ENCODE measurements at places on chromosomes 11 and 22.

- peaks cover 62% of the 10 kb centered on the region for H3K27me3 ChIP-seq
- H3K36me3 ChIP-seq: peaks cover 3% of the 10 kb centered on the region
- DNase-seq: no peak
Measured at GRCh38 chr11:102111011-102111786, 952 bp downstream of the YAP1 start.

- no peak overlapping the region for H3K4me3 ChIP-seq
- peaks cover 63% of the 10 kb centered on the region for H3K36me3 ChIP-seq
- no peaks in the 10 kb centered on the region for H3K27me3 ChIP-seq
- DNase-seq: no peak
- H3K4me1 ChIP-seq: peaks cover 63% of the 10 kb centered on the region
- peak overlapping the region; percentile 14 for H3K27ac ChIP-seq
Measured at GRCh38 chr11:68546555-68546954, 86.0 kb downstream of the PPP6R3 start.

DNA sequence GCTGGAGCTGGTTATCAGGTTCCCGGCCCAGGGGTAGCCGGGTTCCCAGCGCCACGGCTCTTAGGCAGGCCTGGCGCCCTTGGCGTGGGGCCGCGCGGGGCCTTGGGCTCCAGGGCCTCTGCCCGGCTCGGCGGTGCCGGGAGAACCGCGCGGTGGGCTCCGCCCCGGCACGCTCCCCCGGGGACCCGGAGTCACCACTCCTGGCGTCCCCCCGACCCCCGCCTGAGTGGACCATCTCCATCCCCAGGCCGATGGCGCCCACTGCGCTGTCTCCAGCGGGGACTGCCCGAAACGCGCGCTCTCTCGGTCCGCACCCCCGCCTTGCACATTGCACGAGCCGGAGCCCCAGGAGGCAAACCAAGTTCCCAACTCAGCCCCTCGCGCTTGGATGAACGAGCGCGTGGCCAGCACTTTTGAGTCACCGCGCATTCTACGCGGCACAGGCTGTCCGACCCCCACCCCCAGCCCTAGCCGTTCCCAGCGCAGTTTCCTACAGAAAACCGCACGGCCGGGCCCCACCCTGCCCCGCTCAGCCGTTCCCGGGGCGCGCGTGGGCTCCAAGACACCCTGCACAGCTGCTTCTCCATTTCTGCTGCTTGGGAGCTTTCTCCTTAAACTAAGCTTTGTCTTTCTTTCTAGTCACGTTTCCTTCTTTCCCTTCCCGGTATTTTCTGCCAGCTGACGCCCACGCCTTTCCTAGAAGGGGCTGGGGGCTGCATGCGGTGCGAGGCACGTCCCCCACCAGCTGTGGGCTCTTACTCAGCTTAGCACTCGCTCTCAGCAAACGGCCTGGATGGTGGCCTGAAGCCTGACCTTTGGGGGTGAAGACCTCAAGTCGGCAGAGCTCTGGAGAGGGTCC is 650 bp upstream of the CHID1 start:
- H3K27ac ChIP-seq: peak overlapping the region; percentile 82
- DNase-seq: no peak
- H3K36me3 ChIP-seq: peaks cover 4% of the 10 kb centered on the region
- no peaks in the 10 kb centered on the region for H3K27me3 ChIP-seq

GRCh38 chr22:36445158-36445668 is 36.2 kb downstream of the TXN2 start:
- peaks cover 13% of the 10 kb centered on the region for H3K4me1 ChIP-seq
- H3K4me3 ChIP-seq: no peak overlapping the region
- H3K27ac ChIP-seq: no peak overlapping the region

DNA sequence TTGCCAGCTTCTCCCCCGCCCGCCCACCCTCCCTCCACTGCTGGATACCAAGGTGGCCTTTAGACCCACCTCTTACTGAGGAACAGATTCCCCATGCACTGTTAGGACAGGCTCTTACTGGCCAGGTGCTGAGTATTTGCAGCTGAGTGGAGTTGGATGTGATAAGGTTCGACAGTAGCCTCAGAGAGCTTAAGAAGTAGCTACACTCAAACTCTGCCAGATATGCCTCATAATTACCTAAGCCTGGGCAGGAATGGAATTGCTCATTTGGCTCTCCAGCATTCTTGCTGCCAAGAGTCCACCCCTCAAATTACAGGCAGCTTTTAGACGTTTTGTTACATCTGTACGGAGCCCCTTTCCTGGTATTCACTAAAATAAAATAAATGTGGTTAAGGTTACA is 9.6 kb downstream of the FAM181B start:
- no peak overlapping the region for H3K4me3 ChIP-seq
- DNase-seq: no peak
- H3K27me3 ChIP-seq: peaks cover 33% of the 10 kb centered on the region
- H3K36me3 ChIP-seq: no peaks in the 10 kb centered on the region
- no peaks in the 10 kb centered on the region for H3K4me1 ChIP-seq

DNA sequence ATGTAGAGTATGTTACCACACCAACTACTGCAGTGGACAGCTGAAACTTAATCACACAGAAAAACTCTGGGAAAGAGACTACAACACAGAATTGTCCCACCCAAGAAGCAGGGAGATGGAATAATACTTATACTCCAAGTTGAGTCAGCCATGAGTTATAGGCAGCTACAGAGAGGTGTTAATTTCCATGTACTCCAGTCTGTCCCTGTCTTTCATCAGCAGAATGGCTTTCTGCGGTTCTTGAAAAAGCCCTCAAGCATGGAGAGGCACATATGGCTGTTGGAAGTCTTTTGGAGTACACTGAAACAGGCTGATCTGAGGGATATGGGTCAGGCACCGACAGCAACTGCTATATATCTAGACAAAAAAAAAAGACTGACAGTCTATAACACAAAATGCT is 219.5 kb downstream of the DLG2 start:
- H3K27me3 ChIP-seq: no peaks in the 10 kb centered on the region
- H3K4me1 ChIP-seq: no peaks in the 10 kb centered on the region
- H3K4me3 ChIP-seq: no peak overlapping the region
- H3K36me3 ChIP-seq: no peaks in the 10 kb centered on the region
- no peak overlapping the region for H3K27ac ChIP-seq

DNA sequence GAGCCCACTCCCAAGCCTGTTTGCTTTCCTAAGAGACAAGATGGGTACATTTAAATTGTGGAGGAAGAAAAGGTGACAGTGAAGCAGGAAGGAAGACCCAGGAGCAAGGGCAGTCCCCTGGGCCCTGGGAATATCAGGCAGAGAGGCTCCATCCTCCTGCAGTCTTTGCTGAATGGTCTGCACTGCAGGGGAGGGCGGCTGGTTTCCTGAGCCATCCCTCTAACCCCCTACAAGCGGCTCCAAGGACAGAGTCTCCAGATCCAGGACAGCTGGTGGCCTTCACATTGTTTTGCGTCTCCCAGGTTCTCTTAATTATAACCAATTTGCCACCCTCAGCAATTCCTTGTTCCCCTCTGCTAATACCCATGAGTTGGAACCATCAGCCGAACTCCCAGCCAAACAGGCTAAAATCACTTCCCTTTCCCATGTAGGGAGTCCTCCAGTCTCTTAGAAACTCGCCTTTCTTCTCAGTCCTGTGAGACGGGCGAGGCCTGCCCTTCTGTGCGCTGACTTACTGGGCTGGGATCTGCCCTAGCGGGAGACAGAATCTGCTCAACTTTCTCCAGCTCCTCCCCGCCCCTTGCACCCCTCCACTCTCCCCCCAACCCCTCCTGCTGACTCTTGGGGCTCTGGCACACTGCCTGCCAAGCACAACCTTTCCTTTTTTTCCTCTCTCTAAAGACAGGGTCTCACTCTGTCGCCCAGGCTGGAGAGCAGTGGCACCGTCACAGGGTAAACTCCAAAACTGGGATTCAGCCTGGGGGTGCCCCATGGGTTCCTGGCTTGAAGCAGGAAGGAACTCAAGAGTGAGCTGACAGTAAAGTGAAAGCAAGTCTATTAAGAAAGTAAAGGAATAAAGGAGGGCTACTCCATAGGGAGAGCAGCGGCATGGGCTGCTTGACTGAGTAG is 53.4 kb upstream of the EMID1 start:
- DNase-seq: no peak
- peaks cover 56% of the 10 kb centered on the region for H3K27me3 ChIP-seq
- H3K27ac ChIP-seq: no peak overlapping the region
- peaks cover 7% of the 10 kb centered on the region for H3K4me1 ChIP-seq

DNA sequence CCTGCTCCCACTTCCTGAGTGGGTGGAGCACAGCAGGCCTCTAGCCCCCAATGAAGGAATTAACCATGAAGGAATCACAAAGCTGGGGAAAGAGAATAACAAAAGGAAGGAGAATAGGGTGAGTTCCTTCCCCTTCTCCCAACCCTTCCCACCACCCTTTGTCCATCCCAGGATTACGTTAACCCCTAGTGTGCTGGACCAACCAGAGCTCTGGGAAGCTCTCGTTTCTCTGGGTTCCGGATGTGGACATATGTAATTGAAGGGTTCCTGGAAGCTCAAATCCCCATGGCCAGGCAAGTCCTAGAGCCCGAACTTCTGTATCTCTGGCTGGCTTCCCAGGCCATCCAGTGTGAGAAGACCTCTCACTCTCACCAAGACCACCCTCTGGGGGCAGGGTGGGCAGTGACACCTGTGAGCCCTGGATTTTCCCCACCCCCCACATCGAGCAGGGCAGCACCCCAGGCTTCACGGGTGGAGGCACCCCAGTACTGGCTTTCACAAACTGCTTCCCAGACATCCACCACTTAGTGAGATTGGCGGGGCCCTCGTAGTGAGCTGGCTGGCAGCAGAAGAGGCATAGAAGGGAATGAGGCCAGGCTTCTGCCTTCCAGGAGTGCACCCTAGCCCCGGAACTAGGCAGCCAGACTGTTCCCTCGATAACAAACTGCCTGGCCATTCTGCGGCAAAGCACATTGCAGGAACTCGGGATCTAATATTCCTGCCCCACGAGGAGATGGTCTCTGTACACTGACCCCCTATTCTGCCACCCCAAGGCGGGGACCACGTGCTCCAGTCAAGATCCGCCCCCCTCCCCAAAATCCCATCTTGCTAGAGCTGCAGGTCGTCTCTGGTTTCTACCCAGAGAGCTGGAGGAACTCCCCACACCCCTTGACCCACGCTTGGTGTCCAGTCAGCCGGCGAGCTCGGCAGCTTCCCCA is 2.1 kb downstream of the NECTIN1 start:
- DNase-seq: no peak
- peaks cover 5% of the 10 kb centered on the region for H3K36me3 ChIP-seq
- H3K4me3 ChIP-seq: peak overlapping the region; percentile 90
- peaks cover 20% of the 10 kb centered on the region for H3K27me3 ChIP-seq
- no peak overlapping the region for H3K27ac ChIP-seq
- peaks cover 21% of the 10 kb centered on the region for H3K4me1 ChIP-seq

DNA sequence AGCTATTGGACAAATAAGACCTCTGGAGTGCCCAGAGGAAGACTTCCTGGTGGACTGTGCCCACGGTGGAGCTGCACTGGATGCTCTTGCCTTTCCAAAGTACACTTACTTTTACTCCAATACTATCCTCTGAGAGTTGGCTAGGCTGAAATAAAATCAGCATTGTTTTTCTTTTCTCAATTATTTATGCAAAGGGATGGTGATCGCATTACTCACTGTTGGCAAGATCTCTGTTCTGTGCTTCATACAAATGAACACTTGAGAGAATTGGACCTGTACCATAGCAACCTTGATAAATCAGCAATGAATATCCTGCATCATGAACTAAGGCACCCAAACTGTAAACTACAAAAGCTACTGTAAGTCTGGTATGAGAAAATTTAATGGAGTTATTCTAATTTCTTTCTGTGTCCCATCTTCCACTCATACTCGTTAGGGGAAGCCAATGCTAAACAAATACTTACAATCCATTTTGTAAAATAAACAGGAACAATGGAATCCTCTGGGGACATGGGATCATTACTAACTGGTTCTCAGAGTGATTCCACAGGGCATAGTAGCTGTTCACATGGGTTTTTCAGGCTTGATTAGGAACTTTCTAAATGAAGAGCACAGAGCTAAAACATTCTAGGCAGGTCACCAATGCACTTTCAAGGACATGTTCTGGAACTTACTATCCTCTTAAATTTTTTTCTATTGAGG is 26.3 kb downstream of the NLRP14 start:
- no peaks in the 10 kb centered on the region for H3K4me1 ChIP-seq
- H3K4me3 ChIP-seq: no peak overlapping the region
- no peak for DNase-seq

DNA sequence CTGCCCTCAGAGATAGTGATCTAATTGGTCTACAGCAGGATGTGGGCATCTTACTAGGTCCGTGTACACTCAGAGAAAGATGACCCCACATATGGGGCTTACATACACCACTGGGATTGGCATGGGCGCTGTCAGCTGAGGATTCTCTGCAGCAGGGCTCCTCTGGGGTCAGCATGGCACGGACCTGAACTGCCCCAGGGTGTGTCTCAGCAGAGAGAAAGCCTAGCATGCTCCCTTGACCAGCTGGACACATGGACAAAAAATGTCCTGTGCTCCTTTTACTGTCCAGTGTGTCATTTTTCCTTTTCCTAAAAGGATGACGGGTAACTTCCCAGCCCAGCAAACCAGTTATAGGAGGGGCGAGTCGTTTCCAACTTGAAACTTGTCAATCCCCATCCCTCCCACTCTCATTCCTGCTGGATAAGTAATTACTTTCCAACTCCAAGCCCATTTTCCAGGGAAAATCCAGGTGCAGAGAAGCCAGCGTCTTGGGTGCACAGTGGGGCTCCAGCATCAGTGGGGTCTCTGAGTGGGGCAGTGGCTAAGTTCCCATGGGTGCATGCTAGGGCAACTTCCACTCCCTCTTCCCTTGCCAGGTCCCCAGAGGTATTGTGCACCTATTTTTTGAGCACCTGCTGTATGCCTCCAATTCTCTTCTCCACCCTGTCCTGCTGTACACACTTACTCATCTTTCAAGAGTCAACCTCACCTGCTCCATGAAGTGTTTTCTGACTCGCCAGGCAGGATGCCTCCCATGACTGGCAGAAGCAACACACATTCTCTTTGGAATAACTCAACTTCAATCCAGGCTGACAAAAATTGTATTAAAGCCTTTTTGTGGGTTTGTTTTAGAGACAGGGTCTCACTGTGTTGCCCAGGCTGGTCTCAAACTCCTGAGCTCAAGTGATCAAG is 5.0 kb downstream of the VSTM5 start:
- no peak for DNase-seq
- H3K27me3 ChIP-seq: peaks cover 11% of the 10 kb centered on the region
- H3K4me1 ChIP-seq: no peaks in the 10 kb centered on the region
- H3K36me3 ChIP-seq: no peaks in the 10 kb centered on the region

Measured in central memory CD8-positive, alpha-beta T cell (primary cell).